ENCODE measurements at places on chromosomes 16 and 17.

GRCh38 chr16:84933774-84934631 lies 77.3 kb downstream of the ZDHHC7 start:
- no peak for DNase-seq

DNA sequence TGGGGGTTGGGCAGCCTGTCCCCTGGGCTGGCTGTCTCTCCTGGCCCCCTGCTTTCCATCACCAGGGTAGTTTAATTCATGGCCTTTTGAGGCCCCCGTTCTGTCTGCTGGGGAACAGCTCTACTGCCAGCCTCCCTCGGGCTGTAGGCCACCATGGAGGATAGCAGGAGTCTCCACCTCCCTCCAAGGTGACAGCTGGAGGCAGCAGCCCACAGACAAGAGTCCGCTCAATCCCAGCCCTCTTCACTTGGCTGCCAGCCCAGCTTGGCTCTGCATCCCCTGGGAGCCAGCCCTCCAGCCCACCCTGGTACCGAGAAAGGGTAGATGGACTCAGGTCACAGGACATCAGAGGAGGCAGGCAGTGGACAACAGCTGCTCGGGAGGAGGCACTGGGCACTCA lies 194.6 kb upstream of the SDK2 start:
- DNase-seq: no peak

DNA sequence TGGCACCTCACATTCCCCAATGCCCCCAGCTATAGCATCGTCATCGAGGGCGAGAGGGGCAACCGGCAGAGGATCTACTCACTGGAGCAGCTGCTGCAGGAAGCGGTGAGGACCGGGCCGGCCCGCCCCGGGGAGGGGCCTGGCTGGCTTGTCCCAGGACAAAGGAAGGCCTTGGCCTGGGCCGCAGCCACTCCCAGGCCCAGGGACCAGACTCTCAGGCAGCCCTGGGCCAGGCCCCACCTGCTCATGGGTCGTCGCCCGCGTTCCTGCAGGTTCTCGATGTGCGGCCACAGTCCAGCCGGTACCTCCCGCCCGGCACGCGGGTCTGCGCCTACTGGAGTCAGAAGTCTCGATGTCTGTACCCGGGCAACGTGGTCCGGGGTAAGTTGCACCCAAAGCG lies 53.4 kb downstream of the ACTG1 start:
- no peak for DNase-seq

DNA sequence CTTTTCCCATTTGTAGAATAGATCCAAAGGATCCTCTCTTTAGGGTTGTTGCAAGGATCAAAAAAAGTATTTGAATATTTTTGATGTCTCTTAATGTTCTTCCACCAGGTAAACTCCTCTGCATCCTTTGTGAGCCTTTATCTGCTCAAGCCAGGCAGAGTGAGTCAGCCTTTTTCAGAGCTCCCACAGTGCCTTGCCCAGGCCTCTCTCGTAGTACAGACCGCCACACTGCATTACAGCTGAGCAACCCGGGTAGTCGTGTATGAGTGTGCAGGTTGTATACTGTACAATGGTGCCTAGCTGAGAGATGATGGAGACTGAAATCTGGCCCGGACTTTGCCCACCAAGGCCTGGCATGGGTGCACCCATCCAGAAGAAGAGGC lies 20.9 kb downstream of the RHBDL3 start:
- DNase-seq: no peak

DNA sequence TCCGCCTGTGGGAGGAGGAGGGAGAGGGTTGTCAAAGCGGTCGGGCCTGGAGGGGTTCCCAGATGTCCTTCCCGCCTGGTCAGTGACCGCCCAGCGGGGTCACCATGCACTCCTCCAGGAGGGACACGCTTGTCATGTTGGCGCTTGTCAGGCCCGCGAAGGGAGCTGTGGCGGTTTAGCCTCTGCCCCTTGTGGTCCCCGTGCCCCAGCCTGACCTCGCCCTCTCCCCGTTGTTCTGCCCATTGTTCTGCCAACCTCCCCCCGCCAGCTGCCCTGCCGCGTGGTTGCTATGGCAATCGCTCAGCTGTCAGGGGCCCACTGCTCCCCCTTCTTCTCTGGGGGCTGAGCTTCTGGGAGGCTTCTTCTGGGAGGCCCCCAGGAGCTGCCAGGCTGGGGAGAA lies 146.4 kb upstream of the CIBAR2 start:
- no peak for DNase-seq

DNA sequence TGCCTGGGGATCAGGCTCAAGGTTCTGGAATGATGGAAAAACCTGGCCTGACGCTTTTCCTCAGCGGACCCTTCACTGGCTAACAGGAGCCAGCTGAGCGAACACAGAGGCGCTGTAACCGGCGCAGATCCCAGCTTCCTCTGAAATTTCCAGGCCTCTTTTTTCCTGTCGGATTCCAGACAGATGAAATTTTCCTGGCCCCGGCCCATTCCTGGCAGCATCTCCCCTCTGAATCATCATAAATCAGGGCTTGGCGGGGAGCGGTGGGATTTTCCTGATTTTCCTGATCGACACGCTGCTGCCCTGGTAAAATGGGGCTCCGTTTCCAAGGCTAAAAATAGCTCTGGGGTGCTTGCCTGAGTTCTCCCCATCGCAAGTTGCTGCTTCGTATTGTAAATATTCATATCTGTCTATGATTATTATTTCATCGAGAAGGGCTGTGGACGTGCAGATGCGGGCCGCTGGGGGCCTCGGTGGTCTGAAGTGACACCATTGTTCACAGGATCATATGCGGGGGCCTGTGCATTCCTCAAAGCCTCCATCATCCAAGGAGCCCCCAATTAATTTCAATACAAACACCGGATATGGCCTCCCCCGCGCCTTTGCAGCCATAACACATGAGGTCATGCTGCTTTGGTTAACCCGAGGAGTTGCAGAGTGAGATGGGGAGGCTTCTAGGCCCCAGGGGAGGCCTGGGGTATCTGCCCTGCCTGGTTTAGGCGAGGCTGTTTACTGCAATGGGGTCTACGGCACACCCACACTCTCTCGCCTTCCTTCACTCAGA lies 45.8 kb upstream of the ETV4 start:
- no peak for DNase-seq

DNA sequence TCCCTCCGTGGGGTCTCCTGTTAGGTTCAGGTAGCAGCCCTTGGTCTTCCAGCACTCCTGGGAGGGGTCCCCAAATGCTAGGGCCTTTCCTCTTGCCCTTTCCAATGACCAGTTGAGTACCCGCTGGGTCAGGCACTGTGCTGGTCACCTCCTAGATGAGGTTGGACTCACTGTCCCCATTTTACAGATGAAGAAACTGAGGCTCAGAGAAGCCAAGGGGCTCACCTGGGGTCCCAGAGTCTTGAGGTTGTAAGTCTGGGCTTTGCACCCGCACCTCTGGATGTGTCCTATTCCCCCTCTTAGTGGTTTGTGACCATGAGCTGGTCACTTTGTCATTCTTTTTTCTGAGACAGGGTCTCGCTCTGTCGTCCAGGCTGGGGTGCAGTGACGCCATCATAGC lies 1.4 kb upstream of the CASKIN1 start:
- DNase-seq: no peak

GRCh38 chr17:19360772-19361171 lies 1.8 kb downstream of the B9D1 start:
- DNase-seq: no peak

DNA sequence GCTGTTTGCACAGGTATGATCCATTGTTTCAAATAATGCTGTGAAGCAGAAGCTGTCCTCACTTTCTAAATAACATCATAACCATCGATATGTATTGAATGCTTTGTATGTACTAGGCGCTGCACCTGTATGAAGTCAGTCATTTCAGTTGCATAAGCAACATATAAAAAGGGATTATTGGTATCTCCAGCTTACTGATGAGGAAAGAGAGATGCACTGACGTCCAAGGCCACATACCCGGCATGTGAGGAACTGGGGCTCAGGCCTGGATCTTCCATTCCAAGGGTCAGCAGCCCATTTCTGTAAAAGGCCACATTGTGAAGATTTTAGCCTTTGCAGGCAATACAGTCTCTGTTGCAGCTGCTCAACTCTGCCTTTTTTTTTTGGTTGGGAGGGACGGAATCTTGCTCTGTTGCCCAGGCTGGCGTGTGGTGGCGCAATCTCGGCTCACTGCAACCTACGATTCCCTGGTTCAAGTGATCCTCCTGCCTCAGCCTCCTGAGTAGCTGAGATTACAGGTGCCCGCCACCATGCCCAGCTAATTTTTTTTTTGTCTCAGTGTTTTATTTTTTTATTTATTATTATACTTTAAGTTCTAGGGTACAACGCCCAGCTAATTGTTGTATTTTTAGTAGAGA lies 244.7 kb downstream of the MRTFB start:
- no peak for DNase-seq

DNA sequence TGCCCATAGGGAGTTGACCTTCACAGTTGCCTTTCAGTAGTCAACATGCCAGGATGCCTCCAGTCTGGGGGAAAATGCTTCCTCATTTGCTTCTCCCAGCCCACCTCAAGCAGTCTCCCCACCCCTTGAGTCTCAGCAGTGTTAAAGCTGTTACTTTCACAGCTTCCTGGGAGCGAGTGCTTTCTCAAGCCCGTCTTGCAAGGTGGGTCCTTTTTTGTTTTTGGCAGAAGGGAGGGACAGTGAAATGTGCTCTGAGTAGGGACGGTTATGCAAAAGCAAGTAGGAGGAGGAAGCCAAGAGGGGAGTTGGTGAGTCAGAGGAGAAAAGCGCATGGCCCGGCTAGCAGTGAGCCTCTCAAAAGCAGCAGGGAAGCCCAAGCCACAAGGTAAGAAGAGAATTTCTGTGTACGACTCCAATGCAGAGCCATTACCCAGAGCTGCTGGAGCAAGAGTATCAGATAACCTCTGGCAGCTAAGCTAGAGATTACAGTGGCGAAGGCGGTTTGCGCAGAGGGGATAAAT lies at the start of gene CHST4:
TSS of gene CHST4 (plus strand) at position 316 of the 521 bp plus-strand sequence. CDS start 10,252 bp downstream, outside the sequence.
- peak; percentile 54 for DNase-seq

GRCh38 chr16:80509872-80510271 lies 30.9 kb upstream of the DYNLRB2 start:
- DNase-seq: no peak

GRCh38 chr16:29821643-29822115 lies 1.4 kb downstream of the MVP start:
- no peak for DNase-seq

GRCh38 chr16:51231702-51232101 lies 80.6 kb upstream of the SALL1 start:
- no peak for DNase-seq

GRCh38 chr17:76546556-76547182 lies 6.8 kb downstream of the PRCD start:
- DNase-seq: no peak

- peak; percentile 86 for DNase-seq
Measured at GRCh38 chr17:35849469-35850348, 19.0 kb downstream of the HEATR9 start.

- no peak for DNase-seq
Measured at GRCh38 chr17:49783071-49783715, 5.3 kb upstream of the KAT7 start.

DNA sequence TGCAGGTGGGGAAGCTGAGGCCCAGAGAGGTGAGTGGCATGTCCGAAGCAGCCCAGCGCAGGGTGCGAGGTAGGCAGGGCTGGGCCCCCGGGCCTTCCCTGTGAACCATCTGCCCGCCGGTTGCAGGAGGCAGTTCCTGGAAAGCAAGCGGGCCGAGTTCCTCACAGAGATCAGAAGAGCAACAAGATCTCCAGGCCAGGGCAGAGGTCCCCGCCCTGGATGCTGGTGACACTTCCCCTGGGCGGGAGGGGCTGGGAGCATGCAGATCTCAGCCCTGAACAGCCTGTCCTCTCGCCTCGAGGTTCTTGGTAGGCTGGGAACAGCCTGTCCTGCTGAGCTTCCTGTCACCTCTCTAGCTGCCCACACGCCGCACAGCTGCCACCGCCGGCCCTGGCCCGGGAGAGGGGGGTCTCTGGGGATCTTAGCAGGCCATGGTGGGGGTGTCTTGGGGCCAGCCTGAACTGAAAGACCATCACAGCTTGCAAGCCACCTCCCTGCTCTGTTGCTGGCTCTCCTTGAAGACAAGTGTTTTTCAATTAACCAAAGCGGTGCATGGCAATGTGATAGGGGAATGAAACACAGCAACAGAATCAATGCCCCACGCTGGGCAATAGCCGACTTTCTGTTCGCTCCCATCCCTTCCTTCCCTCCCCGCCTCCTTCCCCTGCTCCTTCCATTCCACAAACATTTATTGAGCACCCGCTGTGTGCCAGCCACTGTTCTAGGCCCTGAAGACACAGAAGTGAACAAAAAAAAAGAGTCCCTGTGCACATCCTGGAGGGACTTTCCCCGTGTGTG lies 31.7 kb downstream of the SOCS1 start:
- DNase-seq: peak; percentile 96

Data from AML-193 (cell line).